ENCODE measurements at places on chromosomes 1 and 21. TPM values are rescaled to one million over a fixed set of nuclear protein-coding genes. Genes with fewer than 3 reads are reported as not detected.

DNA sequence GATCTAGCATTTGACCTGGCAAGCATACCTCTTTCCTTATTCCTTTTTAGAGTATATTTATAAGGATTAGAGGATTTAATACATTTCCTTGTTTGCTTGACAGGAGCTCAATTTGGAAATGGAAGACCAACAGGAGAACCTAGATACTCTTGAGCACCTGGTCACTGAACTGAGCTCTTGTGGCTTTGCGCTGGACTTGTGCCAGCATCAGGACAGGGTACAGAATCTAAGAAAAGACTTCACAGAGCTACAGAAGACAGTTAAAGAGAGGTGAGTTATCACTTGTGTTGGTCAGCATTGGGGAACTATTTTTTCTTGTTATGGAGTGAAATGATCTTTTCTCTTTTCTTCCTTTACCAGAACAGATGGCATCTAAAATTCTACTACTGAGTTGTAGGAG is 123.4 kb upstream of the BMP8A start:
- DNase-seq = no peak

- no peak for DNase-seq
These were observed 569 bp upstream of the DAB1 start for GRCh38 chr1:57424231-57425027.

DNA sequence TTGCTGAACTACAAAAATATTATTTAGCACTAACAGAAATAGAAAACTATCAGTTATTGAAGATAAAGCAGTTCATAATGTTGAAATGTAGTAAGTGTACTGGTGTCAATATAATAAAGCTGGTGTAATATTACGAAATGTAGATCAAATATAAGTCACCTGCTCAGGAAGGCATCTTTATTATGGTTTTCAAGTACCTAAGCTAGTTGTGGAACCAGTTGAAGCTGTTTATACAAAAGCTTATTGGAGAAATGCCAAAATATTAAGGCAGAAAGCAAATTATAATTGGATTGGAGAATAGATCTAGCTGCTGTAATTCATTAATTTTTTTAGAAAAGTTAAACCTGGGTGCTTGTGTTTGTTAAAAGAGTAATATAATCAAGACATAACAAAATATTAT is 6.2 kb upstream of the MARK1 start:
- DNase-seq = no peak

GRCh38 chr1:154760469-154760933 is 109.6 kb downstream of the KCNN3 start:
- peak; percentile 85 for DNase-seq

DNA sequence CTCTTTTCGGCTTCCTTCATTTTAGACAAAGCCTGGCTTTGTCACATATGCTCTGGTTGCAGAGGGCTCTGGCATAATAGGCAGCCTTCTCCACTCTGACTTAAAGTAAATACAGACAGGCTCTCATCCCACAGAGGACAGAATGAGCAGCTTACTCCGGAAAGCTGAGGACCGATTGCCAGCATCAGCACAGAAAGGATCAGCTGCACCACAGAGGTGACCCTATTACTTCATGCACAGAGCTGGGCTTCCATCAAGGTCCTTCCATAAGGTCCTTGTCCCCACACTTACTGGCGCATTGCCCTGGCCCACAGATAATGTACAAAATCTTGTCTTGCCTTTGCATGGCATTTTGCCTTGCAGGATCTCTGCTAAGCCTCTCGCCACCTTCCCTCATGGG is 67.6 kb downstream of the SEC16B start:
- DNase-seq = no peak

DNA sequence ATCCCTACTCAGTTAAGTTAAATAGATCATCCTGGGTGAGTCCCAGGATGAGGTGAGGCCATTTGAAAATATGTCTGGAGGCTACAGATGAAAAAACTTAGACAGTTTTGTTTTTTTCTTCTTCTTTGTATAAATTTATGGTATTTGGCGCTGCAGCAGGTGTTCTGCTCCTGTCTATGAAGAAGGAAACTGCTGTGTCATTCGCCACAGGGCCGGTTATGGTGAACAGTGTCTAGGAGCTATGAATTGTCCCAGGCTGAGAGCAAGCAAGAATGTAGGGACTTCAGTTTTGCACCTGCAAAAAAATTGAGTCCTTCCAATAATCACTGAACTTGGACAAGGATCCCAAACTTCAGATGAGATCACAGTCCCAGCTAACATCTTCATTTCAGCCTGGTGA is 674.3 kb upstream of the RGS18 start:
- no peak for DNase-seq

DNA sequence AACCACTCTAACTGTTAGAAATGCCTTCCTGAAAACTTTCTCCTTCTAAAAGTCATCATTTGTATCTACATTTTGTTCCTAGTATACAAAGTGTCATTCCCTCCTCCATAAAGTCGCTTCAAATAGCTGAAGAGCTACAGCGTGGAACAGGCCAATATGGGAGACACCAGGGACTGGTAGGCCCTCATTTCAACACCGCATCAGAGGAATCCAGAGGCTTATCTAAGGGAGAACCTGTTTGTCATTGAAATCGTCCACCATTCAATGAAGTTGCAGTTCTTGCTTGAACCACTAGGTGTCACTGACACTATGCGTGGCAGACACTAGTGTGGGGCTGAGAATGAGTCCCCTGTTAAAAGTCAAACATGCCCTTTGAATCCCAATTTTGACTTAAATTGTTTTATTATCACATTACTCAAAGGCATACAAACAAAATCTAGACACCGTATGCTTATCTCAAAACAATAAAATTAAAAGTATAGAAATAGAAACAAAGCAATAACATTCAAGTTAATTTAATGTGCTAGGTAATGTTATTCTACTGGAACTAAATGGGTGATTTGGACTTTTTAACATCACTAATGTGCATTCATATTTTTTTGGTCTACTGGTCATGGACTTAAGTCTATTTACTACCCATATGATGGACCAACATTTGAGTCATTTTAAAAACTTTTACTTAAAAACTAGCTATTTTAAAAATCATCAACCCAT is 182.3 kb downstream of the FCRL5 start:
- DNase-seq = no peak

The ANKRD45 gene
- 4.2 TPM for total RNA-seq

The S100A2 gene
- 3.8 TPM for total RNA-seq

The S100A14 gene
- 138 TPM for total RNA-seq

The A3GALT2 gene
- not detected for total RNA-seq

All from lower lobe of right lung (tissue), 2 donors.